ENCODE measurements at places on chromosomes 4 and X. TPM values are rescaled to one million over a fixed set of nuclear protein-coding genes. Genes with fewer than 3 reads are reported as not detected.

DNA sequence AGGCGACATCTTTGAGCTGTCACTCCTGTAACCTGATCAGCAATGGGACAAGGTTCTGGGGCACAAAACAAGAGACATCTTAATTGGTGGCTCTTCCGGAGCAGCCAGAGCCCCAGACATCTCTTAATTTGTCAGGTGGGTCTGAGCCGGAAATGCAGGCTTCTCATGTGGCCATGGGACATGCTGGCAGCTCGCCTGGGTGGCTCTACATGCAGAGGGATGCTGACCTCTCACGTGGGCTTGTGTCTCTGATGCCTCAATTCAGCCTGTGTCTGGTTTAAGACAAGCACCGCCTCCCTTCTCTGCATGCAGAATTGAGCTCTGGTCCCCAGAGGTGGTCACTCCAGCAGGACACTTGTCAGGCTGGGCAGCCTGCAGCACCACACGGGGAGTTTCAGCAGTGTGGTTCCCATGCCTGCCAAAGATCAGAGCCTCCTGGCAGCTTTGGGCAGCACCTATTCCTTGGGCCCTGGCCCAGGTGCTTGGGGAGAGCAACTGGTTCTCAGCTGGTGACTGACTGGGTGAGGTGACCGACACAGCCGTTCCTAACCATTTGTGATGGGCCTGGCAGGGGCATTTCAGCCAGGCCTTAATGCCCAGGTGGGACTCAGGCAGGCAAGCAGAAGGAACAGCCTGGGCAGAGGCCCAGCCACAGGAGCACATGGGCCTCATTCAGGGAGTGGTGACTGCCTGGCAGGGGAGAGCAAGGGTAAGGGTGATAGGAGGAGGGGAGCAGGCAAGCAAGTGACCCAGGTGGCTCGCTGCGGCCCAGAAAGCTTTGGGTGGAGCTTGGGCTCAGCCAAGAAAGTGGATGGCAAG lies 53.4 kb downstream of the HMX1 start:
- no peak for DNase-seq

- no peak for DNase-seq
Observed at GRCh38 chr4:31947101-31947500, 1226.9 kb downstream of the PCDH7 start.

GRCh38 chrX:108217876-108218275 lies 126.3 kb downstream of the ATG4A start:
- DNase-seq, result no peak

- peak; percentile 54 for DNase-seq
Observed at GRCh38 chr4:77827343-77827742, 8.2 kb upstream of the CNOT6L start.

DNA sequence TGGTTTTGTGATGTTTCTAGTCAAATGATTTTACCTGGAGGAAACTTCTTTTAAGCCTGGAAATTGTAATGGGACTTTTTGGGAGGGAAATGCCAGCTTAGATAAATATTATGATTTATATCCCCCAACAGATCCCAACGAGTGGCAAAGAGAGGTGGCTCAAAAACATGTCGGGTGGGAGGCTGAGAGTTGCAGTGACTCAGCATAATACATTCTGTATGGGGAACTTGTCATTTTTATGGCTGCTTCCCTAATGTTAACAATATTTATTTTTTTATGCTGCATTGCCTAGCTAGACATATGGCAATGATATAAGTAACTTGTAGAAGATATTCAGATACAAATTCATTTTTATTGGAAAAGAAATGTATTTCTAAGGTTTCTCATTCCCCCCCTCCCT lies 219.0 kb downstream of the ARHGAP10 start:
- no peak for DNase-seq

GRCh38 chr4:137471461-137471860 lies 60.8 kb downstream of the PCDH18 start:
- DNase-seq, result no peak

- peak; percentile 50 for DNase-seq
Observed at GRCh38 chr4:154406018-154406795, 85.4 kb downstream of the DCHS2 start.

GRCh38 chr4:173685165-173685830 lies 155.3 kb upstream of the HAND2 start:
- DNase-seq, result no peak

DNA sequence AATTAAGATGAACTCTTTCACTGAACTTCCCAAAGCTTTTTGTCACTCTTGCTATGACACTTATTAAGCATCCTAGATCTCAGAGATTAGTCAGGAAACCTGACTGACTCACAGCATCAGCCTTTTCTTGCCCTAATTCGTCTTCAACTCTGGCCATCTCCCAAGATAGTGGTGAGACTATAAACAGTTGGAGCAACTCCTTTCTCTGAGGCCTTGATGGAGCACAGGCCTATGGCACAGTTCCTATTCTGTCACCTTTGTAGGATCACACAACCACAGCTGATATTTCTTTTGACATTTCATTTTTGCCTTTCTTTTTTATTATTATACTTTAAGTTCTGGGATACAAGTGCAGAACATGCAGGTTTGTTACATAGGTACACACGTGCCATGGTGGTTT lies 217.6 kb downstream of the PRR32 start:
- no peak for DNase-seq

GRCh38 chrX:1196436-1196835 lies 16.0 kb downstream of the CRLF2 start:
- DNase-seq, result peak; percentile 48

GRCh38 chr4:8010618-8011017 lies 71.0 kb upstream of the AFAP1 start:
- no peak for DNase-seq

DNA sequence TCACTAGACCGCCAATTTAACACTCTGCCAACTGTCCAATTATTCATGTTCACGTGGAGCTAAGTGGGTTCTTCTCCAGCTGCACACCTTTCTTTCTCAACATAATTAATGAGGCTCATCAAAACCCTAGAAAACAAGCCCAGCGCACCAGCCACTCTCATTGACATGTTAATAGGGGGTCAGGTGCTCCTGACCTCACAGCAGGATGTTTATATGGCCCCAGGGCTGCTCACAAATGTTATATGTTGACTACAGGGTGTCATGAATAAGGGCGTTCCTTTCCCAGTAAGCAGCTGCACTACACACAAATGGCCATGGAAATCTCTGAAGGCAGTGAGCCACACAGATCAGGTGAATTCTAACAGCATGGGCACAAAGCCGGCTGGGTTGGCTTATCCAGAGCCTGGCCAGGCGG lies 209.8 kb downstream of the MGST2 start:
- no peak for DNase-seq

DNA sequence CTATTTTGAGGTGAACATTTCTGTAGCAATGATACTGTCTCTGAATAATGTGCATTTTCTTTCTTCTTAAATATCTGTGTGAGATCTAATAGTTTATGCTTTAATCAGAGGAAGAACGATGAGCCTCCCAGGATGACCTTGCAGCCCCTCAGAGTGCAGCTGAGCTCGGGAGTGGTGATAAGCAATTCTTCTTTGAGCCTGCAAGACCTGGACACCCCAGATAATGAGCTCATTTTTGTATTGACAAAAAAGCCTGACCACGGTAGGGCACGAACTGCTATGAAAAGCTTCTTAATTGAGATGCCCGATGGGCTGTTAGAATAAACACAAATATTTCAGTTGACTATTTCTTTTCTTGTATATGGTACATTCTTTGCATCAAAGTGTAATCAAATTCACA lies 105.0 kb upstream of the ANXA3 start:
- no peak for DNase-seq

DNA sequence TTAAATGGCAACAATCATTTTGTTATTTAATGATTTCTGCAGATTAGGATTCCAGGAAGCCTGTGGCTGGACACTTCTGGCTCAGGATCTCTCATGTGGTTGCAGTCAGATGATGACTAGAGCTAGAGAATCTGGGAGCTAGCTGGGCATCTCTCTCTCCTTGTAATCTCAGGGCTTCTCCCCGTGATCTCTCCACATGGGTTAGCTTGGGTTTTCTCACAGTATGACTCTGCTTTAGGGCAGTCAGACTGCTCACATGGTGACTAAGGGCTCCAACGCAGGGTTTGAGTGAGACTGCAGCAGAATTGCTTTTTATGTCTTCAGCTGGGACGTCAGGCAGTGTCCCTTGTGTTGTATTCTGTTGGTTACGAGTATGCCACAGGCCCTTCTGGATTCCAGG lies 361.4 kb downstream of the CBLL2 start:
- DNase-seq, result no peak

Gene STAG2
- 101 TPM for total RNA-seq

Gene ZCCHC13
- not detected for total RNA-seq

Gene RPS6KA6
- total RNA-seq, result not detected

Gene ZAR1
- total RNA-seq, result not detected

Gene POLN
- total RNA-seq, result 2.3 TPM

Gene CLIC2
- total RNA-seq, result 0.17 TPM

Gene NDNF
- total RNA-seq, result not detected

Gene CLGN
- total RNA-seq, result not detected

Gene MAGEH1
- total RNA-seq, result 16.6 TPM

Gene ZCCHC18
- total RNA-seq, result 0.69 TPM

Gene PGRMC2
- 44.7 TPM for total RNA-seq

Gene DOK7
- not detected for total RNA-seq
